ENCODE measurements at places on chromosomes 13 and 19.

DNA sequence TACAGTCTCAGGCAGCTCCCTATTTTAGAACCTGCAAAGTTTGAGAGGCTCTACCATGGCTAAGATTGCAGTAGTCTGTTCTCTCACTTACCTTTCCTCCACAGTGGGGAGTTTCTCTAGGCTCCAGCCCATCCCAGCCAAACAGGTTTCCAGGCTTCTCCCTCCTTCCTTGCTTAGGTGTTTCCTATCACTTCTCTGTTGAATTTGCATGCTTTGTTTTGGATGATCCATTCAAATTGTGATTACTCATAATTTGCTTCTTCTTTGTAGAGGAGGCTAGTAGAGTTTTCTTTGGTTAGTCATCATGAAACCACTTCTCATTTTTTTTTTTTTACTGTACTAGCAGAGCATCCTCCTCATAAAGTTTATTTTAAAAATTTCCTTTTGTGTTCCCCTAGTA is 1242.2 kb upstream of the MIR17HG start:
- DNase-seq: no peak

- no peak for DNase-seq
Observed at GRCh38 chr13:27970382-27971235, 1.5 kb upstream of the CDX2 start.

DNA sequence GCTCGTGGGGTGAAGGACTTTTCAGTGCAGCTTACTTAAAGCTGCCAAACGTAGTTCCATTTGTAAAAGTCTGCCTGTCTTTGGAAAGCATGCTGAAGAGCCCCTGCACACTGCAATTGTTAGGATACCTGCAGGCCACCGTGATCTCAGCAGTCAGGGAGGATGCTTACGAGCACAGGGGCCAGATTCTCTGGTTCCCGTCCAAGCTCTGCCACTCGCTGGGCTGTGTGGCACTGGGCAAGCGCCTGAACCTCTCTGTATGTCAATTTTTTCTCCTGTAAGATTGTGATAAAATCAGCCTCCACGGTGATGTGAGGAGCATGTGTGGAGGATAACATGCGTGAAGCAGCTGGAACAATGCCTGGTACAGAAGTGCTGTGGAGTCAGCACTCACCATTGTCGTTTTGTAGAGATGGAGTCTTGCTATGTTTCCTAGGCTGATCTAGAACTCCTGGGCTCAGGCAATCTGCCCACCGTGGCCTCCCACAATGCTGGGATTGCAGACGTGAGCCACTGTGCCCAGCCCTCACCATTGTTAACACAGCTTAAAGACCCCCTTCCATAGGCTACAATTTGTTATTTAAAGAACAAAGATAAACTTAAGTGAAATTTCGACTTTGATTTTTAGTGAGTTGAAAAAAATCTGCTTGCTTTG is 3.5 kb downstream of the ADPRHL1 start:
- no peak for DNase-seq

- no peak for DNase-seq
Observed at GRCh38 chr19:5695649-5696195, 5.6 kb downstream of the RPL36 start.

GRCh38 chr13:22074403-22074802 is 403.5 kb downstream of the FGF9 start:
- no peak for DNase-seq

DNA sequence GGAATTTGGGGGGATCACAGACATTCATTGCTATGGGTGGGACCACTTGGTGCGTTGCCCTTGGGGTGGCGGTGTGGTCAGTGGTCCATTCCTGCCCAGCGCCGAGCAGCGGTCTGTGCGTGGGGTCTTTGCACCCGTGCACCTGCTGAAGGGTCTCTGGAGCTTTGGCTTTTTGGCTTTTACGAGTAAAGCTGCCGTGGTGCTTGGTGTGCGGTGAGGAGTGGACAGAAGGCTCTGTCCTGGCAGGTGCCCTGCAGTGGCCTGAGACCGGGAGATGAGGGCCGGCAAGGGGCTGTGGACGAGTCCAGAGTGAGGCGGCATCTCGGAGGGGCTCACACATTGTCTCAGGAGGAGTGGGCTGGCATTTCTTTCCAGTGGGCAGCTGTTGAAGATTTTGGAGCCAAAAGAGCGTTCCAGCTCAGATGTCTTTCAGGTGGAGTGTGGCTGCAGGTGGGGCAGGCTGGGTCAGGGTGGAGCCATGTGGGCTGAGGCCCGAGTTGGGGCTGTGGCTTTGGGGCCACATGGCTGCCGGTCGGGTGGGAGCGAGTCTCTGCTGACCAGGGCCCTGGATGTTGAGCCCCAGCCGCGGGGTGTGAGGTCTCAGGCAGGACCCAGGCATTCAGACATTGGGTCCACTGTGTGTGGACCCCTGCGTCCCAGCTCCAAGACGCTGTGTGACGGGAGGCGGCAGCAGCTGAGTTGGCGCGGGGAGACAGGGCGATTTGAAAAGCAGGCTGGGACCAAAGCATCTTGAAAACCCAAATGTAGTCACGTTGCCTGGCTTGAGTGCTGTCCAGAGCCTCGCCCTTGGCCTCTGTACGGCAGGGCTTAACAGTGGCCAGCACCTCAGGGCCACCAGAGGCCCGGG is 11.7 kb downstream of the GNA11 start:
- DNase-seq: no peak

Measured in CD4-positive, alpha-beta T cell treated with Interleukin-4 for 4 hours (primary cell).